AG04450 (cell line): ENCODE measurements at places on chromosomes 4 and X.

DNA sequence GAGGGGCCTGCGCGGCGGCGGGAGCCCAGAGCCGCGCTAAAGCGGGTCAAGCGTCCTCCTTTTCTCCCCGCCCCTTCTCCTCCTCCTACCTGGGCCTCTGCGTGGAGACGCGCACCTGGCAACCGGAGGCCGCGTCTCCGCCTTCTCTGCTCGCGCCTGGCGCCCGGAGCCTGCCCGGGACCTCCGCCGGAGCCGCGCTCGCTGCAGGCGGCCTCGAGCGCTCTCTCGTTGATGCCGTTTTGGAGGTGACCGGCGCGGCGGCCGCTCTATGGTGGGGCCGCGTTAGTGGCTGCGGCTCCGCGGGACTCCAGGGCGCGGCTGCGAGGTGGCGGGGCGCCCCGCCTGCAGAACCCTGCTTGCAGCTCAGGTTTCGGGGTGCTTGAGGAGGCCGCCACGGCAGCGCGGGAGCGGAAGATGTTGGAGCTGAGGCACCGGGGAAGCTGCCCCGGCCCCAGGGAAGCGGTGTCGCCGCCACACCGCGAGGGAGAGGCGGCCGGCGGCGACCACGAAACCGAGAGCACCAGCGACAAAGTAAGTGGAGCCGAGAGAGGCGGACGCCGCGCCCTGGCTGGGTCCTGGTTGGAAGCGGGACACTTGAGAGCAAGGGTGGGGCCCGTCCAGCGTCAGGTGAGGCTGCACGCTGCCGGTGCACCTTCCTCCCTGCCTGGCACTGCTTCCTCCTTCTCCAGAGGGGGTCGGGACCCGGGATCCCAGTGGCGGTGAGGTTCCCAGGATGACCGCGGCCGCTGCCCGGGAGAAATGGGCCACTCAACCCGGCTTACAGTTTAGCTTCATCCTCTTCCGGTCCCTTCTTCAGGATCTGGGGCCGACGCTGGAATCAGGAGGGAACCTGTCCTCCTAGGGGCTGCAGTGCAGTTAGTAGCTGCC, at the start of gene CDS1:
CDS1 (plus strand) TSS at position 140 of the 888 bp plus-strand sequence; CDS start at position 415, 275 bp downstream.
- DNase-seq = no peak

GRCh38 chrX:130772105-130772775, 130.8 kb downstream of the ENOX2 start:
- peak; percentile 0 for DNase-seq

DNA sequence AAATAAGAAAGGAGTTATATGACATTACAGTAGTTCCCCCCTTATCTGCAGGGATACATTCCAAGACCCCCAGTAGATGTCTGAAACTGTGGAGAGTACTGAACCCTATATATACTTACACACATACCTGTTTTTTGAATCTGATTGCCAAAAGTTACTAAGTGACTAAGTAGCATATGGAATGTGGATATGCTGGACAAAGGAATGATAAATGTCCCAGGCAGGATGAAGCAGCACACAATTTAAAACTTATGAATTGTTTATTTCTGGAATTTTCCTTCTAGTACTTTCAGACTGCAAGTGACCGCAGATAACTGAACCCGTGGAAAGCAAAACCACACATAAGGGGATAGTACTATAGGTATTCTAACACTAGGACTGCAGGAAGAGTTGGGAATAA, 22.7 kb downstream of the UGDH start:
- no peak for DNase-seq

DNA sequence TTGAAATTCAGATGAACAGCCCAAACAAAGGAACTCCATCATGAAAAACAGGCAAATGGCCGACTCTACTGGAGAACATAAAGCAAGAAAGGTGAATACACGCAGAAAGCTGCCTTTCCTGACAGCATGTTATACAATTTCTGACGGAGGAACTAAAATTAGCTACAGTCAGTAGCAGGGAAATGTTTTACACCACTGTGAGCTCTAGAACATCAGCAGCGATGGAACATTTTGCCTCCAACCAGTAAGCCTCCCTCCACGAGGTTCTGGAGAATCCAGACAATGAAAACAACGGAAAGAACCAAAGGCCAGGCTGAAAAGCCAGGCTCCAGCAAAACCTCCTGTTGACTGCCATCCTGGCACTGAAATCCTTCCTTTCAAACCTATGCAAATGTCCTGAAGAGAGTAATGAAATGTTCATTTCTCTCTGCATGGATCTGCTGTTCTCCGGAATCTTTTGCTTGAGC, 78.9 kb downstream of the IRF2 start:
- no peak for DNase-seq

GRCh38 chr4:107283587-107284559, 247.8 kb upstream of the DKK2 start:
- peak; percentile 90 for DNase-seq

DNA sequence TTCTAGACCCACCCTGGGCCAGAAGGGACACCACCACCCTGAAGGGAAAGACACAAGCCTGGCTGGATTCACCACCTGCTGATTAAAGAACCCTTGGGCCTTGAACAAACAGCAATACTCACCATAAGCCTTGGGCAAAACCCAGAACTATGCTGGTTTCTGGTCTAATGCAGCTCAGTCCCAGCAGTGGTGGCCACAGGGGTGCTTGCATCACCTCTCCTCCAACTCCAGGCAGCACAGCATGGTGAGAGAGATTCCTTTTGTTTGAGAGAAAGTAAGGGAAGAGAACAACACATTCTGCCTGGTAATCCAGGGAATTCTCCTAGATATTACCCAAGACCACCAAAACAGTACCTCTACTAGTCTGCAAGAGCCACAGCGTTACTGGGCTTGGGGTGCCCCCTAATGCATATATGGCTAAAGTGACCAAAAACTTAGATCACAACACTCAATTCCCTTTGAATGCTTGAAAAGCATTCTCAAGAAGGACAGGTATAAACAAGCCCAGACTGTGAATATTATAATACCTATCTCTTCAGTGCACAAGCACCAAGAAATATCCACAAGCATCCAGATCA, 25.7 kb downstream of the RNF128 start:
- DNase-seq = no peak

GRCh38 chr4:33616121-33616520, 2628.2 kb downstream of the ARAP2 start:
- no peak for DNase-seq

GRCh38 chr4:188552741-188553275, 413.6 kb downstream of the TRIML1 start:
- DNase-seq = no peak
